Spleen (tissue), 13 donors: ENCODE measurements at places on chromosomes 6 and 20.

DNA sequence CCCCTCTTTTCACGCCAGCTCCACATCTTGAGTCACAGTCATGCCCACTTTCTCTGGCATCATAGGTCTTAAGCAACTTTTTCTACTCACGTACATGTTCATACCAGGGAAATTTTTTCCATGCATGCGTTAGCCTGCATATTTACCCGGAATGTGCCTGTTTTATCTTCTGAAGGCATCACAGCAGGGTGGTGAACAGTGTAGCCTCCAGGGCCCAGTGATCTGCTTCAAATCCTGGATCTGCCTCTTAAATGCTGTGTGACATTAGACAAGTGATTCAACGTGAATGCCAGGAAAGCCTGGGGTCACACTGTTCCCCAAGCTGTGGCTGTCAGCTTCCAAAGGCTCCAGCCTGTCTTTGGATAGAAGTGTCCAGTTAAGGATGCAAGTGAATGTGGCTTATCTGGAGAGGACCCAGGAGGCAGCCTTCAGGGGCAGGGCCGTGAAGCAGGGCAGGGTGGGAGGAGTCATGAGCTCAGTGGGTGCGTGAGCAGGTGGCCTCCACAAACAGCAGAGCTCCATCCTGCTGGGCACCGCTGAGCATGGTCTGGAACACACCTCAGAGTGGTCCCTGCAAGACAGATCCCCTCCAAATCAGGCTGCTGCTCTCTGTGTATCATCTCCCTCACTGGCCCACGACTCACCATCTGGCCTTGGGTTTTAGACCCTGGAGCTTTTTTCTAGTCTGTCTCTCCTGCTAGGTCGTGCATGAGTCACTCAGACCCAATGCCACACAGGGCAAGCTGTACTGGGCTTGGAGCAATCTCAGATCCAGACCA lies 30.4 kb upstream of the CD93 start:
- peak; percentile 72 for DNase-seq

DNA sequence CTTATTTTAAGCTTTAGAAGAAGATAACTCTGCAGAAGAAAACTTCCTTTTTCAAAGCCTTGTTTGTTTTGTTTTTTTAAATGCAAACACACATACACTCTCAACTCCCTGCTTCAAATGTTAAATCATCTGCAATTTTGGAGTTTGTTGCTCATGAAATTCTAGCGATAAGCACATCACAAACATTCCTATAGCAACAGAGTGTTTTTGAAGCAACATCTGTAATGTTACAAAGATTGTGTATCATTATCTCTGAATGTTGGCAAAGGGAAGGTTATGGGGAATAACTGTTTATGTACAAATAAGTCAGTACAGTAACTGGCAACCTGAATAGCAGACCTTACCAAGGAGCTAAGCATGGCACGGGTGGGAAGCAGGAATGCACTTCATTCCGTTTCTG lies 84.8 kb upstream of the MRPS10 start:
- no peak for DNase-seq

DNA sequence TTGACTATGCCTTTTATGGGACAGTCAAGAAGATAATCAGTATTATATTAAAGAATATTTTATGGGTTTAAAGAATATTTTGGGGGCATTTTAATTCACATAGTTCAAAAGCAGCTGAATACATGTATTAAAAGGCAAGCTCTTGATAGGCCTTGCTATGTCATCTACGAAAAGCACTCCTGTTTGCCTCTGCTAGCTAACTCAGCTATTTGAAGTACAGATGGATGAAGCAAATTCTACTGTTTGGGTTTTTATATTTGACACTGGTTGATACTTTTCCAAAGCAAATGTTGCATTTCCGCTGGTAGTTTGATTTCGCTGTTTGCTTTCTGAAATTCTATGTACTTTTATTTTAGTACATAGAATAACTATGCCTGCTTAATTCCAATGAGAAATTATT lies 47.0 kb downstream of the SLC22A3 start:
- no peak for DNase-seq

DNA sequence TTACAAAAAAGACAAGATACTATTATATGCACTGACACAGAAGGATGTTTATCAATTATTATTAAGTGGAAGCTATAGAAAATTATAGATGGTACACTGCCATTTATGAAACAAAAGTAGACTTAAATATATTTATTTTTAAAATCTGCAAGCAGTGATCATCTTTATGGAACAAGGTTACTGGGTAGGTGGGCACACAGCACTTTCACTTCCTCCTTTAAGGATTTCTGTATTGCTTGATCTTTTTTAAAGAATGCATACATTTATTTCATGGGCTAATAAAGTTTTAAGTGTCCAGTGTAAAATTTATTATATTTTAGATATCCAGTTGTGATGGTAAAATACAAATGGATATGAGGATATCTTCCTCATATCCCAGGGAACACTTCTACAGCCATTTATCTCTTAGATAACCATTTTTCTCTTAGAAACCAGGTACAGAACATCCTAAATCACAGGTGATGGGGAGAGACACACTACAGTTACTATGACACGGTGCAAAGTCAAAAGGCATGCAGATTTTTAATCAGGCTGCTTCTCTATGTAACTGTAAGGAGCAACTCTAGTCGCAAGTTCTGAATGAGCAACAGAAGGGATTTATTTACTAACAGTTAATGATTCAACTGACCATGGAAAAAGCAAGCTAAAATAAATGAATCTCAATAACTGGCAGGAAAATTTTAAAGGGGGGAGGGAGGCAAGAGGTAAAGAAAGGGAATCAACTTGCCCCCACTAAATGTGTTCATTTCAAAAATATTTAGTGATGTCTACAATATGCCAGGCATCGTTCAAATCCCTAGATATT lies 2.2 kb downstream of the FBXL4 start:
- DNase-seq = no peak
